Nucleus accumbens (tissue), 56 donors: ENCODE measurements at places on chromosomes 1 and 21.

- DNase-seq: no peak
Measured at GRCh38 chr1:59429656-59430055, 132.8 kb downstream of the FGGY start.

DNA sequence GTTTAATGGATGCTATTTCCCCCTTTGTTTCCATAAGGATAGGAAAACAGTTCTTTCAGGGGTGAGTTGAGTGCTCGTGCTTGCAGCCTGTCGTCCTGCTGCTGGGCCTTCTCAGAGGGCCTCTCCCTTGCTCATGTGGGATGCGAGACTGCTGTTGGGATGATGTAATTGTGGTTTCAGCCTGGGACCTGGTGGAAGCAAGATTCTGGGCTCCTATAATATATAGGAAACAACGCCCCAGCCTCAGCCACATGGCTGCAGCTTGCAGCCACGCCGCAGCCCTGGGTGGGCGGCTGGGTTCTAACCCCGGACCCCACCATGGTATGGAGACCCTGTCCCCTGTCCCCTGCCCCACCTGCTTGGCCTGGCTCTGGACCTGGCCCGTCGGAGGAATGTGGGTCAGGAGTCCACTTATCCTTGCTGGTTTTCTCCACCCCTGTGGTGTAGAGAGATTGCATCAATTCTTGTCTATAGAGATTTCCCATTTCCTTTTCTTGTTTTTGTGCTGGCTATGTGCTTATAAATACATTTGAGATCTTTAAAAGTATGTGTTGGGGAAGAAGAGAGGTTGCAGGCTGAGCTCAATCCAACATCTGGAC, 357.8 kb downstream of the SIPA1L2 start:
- DNase-seq: no peak

- no peak for DNase-seq
Measured at GRCh38 chr1:157069601-157070000, 24.1 kb upstream of the ARHGEF11 start.

- no peak for DNase-seq
Measured at GRCh38 chr1:42318601-42319000, 16.4 kb downstream of the FOXJ3 start.

- DNase-seq: no peak
Measured at GRCh38 chr1:22216210-22216883, 73.5 kb upstream of the WNT4 start.
